SJCRH30 (cell line): ENCODE measurements at places on chromosomes 1 and 21. TPM values are rescaled to one million over a fixed set of nuclear protein-coding genes. Genes with fewer than 3 reads are reported as not detected.

Gene DPYD
- 8.1 and 9.7 TPM in 2 replicates for total RNA-seq

DNA sequence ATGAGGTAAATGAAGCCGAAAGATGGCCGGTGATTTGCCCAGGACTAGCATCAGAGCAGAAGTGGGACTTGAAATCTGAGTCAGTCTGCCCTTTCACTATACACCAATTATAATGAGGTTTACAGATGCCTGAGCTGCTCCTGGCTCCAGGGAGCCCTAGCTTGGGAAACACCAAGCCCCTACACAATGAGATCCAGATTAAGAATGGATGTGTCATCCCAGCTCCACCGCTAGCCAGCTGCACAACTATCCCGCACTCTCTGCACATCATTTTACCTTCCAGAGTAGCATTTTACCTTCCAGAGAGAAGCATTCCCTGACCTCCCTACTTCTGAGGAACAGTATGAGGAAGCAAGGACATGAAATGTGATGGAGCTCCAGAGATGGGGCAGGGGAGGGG, 27.0 kb downstream of the SERTAD4 start:
- DNase-seq: no peak

Gene UBXN10
- total RNA-seq: not detected in 2 replicates

DNA sequence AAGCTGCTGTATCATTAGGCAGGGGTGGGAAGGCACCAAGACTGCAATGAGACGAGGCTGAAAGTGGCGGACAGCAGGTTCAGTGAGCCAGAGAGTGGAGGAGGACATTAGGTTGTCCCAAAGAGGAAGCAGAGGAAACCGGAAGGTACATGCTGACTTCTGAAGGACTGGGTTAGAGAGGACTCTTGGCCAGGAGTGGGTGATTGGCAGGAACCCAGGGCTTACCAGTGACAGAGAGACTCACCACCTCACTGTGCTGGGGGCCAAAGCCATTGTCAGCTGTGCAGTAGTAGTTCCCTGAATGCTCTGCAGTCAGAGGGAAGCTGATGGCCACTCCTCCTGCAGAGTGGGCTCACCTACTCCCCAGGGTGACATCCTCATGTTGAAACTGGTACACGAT, 41.9 kb upstream of the FCRL4 start:
- DNase-seq: no peak

Gene PRR9
- total RNA-seq: not detected in 2 replicates

DNA sequence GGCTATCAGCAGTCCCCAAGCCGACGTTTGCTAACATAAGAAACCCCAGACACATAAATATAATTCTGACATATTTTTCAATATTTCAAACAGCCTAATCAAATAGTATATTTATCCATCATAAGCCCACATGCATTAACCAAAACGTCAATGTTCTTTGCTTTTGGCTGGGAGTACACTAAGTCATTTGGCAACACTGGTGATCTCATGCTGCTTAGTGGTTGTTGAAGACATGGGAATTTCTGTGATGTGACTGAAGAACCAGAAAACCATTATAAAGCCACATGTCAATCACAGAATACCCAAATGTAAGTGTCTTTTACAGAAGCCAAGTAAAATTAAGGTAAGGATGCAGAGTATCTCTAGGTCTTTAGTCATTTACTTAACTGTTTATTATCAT, 57.6 kb downstream of the PLPPR5 start:
- DNase-seq: no peak

DNA sequence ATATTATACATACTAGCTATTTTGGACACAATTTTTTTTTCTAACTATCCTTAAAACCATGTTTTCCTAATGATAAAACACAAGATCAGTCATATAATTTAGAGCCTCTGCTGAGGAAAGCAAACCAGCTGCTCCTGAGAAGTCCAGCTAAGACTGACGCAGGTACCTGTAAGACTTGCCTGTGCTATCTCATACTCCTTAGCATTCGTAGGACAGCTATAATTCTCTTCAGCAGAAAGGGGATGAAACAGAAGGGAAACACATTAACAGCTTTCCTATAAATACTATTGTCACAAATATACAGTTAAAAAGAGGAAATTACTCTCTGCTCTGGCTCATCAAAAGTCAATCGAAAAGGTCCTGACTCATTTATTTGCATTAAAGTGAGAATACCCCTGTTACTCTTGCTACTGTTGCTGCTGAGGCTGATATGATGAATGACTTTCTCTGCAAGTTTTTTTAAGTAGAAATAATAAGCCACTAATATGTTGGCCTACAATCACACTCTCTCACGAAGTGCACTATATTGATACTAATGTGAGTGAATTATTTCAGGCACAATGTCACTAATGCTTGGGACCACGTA, 757.1 kb downstream of the KCNT2 start:
- DNase-seq: no peak

DNA sequence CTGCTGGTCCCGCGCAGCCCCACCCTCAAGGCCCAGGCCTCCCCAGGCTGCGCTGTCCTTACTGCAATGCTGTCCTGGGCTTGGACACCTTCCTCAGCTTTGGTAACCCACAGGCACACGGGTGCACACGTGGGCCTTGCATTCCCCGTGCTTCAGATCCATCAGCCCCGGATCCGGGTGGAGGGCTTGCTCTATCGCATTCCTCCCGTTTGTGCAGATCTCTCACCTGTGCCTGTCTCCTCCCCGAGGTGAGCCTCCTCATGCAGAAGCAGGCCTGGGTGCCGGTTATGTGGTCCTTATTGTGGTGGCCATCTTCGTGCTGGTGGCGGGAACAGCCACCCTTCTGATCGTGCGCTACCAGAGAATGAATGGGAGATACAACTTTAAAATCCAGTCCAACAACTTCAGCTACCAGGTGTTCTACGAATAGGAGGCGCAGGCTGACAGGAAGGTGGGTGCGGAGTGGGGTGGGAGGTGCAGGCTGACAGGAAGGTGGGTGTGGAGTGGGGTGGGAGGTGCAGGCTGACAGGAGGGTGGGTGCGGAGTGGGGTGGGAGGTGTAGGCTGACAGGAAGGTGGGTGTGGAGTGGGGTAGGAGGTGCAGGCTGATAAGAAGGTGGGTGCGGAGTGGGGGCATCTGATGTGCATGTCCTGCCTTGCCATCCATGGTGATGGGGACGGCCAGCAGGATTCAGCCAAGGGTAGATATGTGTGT, 66.2 kb downstream of the UMODL1 start:
- DNase-seq: no peak

- DNase-seq: no peak
Observed at GRCh38 chr1:8821084-8821483, 3.6 kb upstream of the RERE start.

Gene MTARC1
- total RNA-seq: 1.5 and 1.6 TPM in 2 replicates

GRCh38 chr1:48776393-48777218, at the start of gene BEND5:
BEND5 (minus strand) TSS chr1:48776891; CDS start chr1:48776831, 60 bp downstream.
- peak; percentile 84 for DNase-seq

Gene TAS1R2
- not detected in 2 replicates for total RNA-seq

- DNase-seq: no peak
Observed at GRCh38 chr1:224683936-224684335, 67.8 kb downstream of the CNIH3 start.

DNA sequence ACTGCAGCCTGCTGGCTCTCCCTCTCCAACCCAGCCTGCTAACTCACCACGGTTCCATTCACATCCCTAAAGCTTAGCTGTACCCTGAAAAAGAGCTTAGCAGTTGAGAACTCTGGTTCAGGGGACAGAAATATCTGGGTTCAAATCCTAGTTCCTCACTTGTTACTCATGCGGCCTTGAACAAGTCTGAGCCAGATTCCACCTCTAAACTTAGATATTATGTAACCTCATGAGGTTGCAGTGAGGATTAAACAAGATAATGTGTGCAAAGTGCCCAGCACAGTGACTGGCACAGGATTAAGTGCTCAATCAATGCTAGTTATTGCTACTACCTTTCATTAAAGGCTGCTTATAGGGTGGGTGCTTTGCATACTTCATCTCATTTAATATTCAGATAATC, 41.3 kb upstream of the DHCR24 start:
- no peak for DNase-seq

Gene CNTN2
- 0.08 and 0.36 TPM in 2 replicates for total RNA-seq

DNA sequence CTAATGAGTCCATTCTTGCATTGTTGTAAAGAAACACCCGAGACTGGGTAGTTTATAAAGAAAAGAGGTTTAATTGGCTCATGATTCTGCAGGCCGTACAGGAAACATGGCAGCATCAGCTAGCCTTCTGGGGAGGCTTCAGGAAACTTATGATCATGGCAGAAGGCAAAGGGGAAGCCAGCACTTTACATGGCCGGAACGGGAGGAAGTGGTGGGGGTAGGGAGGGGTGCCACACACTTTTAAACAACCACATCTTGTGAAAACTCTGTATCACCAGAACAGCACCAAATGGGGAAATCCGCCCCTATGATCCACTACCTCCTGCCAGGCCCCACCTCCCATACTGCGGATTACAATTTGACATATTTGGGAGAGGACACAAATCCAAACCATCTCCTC, 43.9 kb downstream of the NOS1AP start:
- DNase-seq: no peak

DNA sequence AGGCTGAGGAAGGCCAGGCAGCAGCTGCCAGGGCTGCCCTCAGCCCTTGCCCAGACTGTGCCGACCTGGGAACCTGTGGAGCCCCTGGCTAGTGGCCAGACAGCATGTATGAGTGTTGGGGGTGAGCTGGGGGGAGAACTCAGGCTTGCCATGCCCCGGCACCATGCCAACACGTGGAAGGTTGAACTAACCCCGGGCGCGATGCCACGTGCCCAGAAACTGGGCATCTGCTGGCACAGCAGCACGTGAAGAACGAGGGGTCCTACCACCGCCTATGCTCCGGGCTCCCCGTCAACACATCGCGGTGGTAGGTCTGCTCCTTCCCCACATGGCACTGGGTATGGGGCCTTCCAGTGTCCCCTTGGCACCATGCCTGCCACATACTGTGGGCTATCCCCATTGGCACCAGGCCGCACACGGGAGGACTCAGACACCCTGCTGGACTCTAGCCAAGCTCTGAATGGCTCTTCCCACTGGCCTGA, 68.7 kb downstream of the CASZ1 start:
- no peak for DNase-seq

Gene TMEM59
- 132 and 135 TPM in 2 replicates for total RNA-seq

Gene KIF26B
- total RNA-seq: 14.4 and 14.9 TPM in 2 replicates

Gene DAB1
- 0.05 TPM in 1 of 2 replicates, not detected in the other for total RNA-seq

GRCh38 chr1:156098784-156099183, 15.7 kb upstream of the LMNA start:
- no peak for DNase-seq

DNA sequence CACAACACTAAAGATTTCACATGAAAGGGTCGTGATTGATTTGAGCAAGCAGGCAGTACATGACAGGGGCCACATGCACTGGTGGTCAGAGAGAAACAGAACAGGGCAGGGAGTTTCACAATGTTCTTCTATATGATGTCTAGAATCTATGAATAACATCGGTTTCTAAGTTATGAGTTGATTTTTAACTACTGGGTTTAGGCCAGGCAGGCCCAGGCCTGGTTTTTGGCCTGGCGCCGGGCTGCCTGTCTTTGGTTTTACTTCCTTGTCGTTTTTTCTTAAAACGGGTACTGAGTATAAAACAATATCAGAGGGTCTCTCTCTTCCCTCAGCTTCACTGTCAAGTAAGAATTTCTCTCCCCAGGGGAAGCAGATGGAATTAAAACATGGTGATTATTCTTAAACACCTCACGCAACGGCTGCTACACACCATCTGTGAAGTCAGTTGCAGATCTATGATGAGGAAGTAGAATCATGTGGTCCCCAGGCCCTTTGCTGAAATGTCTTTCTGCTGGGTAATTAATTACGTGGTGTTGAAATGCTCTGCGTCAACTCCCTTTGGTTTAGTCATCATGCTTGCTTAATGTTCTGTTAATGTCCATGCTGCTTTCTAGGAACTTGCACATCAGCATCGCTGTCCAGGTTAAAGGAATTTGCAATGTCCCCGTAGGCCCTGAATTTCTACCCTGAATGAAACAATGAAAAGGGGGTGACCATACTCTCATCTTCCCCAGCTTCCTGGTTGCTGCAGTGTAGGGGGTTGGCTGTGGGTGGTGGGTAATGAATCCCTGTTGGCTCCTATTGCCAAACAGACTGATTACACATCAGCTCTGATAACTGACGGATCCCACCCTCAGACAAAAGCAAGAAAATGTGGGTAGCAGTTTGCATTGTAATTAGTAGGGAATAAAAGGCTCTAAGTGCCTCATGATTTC, 70.3 kb downstream of the SERINC2 start:
- no peak for DNase-seq

GRCh38 chr1:21872445-21873079, 60.5 kb downstream of the LDLRAD2 start:
- no peak for DNase-seq

DNA sequence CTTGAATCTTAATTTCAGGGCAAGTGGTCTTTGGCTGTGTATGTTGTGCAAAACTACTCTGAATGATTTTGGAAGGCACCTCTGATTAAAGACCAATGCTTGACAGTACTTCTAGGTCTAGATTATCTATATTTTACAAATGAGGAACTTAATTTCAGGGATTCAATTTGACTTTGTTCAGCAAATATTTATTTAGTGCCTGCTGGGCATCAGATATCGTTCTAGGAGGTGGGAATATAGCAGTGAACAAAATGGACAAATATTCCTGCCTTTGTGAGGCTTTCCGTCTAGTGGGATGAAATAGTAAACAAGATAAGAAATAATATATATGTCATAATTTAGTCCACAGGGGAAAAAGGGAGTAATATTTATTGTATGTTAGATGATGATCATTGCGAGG, 4.7 kb downstream of the ZNF326 start:
- DNase-seq: no peak

DNA sequence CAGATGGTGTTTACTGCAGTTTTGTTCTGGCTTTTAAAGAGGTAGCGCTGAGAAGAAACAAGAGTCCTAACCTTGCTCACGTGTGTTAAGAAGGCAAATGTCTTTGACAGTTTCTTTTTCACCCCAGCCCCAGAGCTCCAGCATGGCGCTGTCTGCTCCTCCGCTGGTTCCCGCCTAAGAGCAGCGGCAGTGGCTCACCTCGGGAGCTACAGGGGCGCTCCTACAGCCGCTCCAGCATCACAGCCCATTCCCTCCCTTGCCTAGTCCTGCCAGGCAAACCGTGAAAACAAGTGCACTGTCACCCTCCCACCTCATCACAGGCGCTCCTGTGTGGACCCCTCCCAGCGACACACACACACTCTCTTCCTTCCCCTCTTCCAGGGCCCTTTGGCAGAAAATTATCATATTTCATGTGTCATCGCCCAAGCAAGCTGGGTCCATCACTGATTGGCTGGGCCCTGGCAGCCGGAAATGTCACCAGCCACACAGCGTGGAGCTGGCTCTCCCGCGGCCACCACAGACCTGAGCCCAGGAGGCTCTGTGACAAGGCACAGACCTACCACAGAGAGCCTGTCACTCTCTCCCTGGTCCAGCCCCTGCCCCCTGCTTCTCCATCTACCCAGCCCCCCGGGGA, 1.2 kb upstream of the HIVEP3 start:
- DNase-seq: peak; percentile 51

DNA sequence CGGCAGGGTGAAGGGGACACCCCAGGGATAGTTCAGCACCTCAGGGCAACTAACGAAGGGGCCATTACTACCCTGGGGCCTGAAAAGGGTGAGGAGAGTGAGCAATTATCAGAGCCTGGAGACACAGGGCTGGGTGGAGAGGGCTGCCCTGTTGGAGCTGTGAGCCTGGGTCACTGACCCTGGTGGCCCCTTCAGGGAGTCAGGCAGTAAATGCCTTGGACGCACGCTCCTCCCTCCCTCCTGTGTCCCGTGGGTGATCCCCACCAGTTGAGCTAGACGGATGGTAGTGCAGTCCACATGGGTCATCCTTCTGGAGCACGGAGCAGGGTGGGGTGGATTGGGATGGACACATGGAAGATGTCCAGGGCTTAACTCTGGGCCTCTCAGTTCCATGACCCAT, 305.3 kb downstream of the PTPRU start:
- DNase-seq: no peak
